ENCODE measurements at places on chromosomes 3 and 15.
A peak's percentile ranks its signal among the peaks of the same experiment; 100 is the strongest.

DNA sequence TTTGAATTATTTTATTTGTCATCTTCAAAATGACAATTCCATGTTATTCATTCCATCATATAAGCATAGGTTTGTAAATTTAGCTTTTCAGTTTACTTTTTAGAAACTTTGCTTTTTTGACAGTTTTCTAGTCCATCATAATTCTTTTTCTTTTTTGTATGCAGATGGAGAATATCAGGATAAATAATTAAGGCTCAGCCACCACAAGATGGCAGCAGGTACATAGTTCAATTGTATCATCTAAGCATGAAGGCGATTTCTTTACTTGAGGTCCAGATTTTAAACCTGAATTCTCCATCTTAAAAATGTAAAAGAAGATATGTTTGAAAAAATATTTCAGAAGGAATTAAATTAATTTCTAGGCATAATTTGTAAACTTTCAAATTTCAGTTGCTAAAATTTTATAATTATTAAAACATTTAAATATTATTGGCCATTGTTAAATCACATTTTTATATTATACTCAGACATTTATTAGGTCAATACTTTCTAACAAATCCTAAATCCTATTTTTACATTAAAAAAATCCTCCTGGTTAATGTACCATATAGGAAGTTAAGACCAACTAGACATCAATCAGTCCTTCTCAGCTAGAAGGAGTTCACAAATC, 15.1 kb downstream of the PLSCR5 start:
- DNase-seq = no peak

DNA sequence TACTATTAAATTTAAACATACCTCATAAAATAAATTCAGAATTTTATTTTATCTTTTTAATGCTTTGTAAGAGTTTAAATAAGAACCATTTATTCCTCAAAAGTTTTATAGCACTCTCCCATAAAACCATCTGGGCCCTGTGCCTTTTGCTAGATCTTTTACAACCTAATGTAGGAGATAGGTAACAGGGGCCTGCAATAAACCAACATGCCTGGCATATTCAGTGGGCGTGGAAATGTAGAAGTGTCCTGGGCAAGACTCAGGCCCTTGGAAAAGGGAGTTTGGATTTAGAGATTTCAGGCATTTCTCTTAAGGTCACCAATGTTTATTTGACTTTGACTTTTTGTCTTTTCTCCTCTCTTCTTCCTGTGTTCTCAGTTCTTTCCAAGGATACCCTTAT, 46.4 kb downstream of the POMGNT2 start:
- no peak for DNase-seq

GRCh38 chr3:168058481-168058880, 37.2 kb downstream of the GOLIM4 start:
- DNase-seq = no peak

- DNase-seq = no peak
Observed at GRCh38 chr3:101588616-101589015, 14.6 kb downstream of the PCNP start.

DNA sequence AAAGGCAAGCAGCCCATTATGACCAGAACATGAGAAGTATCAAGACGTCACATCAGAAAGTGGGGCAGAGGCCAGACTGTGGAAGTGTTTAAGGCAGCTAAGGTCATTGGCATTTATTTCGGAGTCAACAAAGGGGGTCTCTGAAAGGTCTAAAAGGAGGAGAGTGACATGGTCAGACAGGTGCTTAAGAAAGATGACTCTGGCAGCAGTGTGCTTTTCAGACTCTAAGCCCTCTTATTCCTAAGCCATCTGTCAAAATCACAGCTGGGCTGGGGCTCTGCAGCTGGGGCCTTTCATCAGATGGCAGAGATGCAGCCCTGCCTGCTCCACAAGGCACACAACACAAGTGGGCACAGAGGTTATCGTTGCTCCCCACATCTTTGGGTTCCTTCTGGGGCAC, 14.0 kb downstream of the FBXL22 start:
- no peak for DNase-seq

GRCh38 chr15:90227816-90228772, 5.6 kb downstream of the CIB1 start:
- no peak for DNase-seq

DNA sequence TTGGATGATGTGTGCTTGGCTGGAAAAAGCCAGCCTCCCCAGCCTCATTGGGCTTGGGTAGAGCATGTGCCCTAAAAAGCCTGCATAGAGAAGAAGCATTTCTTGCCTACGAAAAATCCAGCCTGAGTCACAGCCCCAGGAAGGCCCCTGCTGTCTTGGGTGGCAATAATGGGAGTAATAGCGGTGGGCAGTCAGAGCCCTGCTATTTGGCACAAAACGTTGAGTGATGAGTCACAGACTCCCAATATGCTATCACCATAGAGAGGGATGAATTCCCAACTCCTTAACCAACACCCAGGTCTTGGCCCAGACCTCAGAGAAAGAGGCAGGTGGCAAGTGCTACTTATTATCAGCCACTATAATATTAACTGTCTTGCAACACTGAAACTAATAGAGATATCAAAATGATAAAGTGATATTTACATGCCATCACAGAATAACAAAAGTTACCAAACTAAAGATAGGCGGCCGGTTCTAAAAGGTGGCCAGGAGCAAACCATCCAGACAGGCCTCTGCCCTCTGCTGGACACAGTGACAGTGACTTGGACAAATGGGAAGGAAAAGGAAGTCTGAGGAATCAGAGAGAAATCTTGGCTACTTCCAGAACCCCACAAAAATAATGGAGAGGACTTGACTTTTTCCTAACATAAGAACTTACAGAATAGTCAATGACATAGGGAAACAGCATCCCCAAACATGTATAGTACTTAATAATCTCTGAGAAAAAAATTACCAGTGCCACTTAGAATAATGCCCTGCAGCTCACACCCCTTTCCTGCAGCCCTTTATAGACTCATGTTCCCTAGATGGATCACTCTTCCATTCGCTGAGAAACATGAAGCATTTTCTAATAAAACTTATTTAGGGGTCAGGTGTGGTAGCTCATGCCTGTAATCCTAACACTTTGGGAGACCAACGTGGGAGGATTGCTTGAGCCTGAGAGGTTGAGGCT, 51.9 kb upstream of the MUC13 start:
- no peak for DNase-seq

DNA sequence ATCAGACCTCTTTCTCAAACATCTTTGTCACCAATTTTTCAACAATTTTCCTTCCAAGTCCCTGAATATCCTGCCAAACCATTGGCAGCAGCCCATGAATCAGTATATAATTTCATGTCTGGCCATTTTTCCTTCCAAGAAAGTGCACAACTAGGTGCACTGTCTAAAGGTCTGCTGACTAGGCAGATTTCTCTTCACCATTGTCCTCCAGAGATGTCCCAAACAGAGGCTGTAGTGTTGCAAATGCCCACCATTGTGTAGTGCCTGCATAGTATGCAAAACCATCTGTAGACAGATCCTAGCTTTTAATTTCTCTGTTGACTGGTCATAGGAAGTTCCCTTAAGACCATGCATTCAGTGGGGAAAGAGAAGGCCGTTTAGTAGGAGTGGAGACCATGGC, 25.0 kb upstream of the GOLGA6L2 start:
- DNase-seq = no peak

DNA sequence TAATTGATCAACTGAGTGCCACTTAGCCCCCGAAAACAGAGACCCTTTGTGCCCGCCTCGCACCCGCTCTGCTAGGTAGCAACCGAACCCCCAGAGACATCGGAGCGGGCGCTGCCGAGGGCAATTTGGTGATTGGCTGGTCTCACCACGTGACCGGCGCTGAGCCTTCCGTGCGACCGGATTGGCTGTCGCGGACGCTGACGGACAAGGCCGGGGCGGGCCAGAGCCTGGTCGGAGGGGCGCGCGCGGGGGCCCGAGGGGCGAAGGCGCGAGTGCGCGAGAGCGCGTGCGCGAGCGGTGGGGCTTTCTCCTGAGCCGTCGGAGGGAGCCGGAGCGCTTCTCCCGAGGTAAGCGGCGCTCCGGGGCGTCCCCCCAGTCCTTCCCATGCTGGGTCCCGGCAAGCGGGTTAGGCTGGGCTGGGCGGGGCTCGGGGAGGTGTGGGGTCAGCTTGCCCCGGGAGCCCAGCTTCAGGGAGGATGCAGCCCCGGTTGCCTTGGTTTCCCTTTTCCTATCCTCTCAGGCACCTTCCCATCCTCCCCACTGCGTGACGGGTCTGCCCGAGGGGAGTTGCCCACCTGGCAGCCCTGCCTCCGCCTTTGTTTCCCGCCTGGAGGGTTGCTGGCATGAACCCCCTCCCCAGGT, at the start of gene TMEM108:
Gene TMEM108, plus strand, starts transcription at position 303 of the 642 bp plus-strand sequence.
- peak; percentile 38 for DNase-seq

- no peak for DNase-seq
Observed at GRCh38 chr3:19334120-19334519, 185.8 kb downstream of the KCNH8 start.

- DNase-seq = no peak
Observed at GRCh38 chr3:51961011-51961410, 5.8 kb downstream of the GPR62 start.

GRCh38 chr3:40853474-40853873, 328.7 kb downstream of the ZNF621 start:
- DNase-seq = no peak

DNA sequence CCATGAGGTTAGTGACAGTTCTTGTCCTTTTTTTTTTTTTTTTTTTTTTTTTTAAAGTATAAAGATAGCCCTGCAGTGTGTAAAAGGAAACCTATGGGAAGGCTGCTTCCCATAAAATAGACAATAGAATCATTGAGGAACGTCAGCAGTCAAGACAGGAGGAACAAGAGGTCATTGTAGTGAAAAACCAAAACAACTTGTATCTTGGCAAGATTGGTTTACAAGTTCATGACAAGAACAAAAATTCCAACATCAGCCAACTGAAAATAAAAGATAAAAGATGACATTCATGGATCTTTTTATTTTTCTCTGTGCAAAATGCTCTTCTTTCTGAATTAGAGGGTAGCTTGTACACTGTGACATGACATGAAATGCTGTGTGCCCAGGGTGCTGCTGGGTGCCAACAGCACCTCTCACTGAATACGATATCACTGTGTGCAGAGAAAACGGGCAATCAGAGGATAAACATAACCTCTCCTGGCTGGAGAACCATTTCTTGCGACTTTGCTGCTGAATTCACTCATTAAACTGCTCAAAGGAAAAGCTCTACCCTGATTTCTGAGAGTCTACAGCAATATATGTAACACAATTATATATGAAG, 30.1 kb upstream of the IP6K2 start:
- DNase-seq = no peak

- no peak for DNase-seq
Observed at GRCh38 chr3:50167069-50167840, 12.1 kb downstream of the SEMA3F start.

- DNase-seq = no peak
Observed at GRCh38 chr15:89662893-89663626, 7.8 kb upstream of the KIF7 start.

DNA sequence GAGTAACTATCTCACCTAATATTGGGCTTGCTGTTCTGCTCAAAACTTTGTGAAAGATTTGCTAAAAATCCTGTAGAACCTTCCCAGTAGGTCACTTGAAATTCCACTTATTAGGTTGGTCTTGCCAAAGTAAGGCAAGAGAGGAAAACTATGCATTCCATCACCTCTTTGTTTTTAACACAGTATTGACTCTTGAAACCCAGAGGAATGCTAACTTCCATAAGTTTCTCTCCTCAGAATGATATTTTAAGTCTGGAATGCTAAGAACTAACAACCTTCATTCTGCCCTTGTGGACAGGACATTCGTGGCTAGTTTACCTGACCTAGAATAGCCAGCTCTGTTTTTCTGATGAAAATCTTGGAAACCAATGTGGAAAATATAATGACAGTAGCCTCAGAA, 154.5 kb downstream of the TMCO5A start:
- no peak for DNase-seq

DNA sequence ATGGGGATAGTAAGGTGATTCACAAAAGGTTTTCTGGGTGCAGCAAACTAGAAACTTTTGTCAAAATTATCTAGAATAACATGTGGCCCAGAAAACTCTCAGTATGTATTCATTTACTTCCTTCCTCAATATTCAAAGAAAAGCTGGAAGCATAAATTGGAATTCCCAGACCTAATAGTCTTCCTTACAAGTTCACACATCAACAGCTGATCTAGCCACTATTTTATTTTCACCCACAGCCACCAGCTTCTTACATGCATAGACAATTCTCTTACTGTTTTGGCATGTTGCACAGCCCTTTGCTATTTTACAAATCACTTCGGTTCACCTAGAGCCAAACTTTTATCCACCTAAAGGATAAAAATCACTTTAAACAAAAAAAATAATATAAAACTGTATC, 647.8 kb upstream of the CCDC54 start:
- no peak for DNase-seq

DNA sequence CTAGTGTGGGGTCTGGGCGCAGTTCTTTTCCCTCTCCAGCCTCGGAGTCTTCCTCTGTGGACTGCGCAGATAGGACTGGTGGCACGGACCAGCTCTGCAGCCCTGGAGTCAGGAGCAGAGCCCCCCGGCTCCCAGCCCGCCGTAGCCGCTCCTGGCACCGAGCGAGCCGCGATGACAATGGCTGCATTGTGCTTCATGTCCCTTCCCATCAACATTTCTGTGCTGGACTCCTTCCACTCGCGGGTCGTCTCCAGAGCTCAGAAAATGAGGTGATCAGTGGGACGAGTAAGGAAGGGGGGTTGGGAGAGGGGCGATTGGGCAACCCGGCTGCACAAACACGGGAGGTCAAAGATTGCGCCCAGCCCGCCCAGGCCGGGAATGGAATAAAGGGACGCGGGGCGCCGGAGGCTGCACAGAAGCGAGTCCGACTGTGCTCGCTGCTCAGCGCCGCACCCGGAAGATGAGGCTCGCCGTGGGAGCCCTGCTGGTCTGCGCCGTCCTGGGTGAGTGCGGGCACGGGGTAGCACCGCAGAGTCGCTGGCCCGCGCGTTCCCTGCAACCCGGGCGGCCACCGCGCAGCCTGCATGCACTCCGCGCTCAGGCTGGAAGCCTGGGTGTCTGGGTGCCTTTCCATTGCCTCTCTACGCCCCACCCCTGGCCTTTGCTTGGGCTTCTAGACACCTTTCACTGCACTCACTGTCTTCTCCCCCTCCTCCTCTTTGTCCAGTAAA, at the start of gene TF:
Gene TF, plus strand, starts transcription at position 413 of the 731 bp plus-strand sequence. Its CDS starts 48 bp downstream, at position 461.
- DNase-seq = no peak

DNA sequence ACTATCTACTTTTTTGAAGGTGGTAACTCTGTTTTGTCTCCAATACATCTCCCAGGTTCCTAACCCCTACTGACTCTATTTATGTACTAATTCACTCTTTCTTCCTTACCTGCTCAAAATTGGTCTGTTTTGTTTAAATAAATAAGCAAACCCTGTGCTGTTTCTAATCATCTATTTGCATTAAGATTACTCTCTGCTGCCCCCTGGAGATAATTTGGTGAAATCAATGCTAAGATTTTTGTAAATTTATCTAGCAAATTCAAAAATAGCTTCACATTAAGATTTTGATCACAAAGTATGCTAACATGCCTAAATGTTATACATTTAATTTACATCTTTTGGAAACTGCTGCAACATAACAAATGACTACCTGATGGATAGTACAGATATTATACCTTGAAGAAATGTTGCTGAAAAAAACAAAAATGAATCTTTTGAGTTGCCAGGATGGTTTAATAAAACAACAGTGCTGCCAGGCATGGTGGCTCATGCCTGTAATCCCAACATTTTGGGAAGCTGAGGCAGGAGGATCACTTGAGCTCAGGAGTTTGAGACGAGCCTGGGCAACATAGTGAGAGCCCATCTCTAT, 4.4 kb upstream of the CD200R1 start:
- no peak for DNase-seq

- no peak for DNase-seq
Observed at GRCh38 chr3:107861422-107861821, 229.4 kb downstream of the CD47 start.

GRCh38 chr3:25962255-25962654, 172.4 kb downstream of the OXSM start:
- DNase-seq = no peak

GRCh38 chr15:57566834-57567233, 24.9 kb upstream of the MYZAP start:
- DNase-seq = no peak
